ENCODE measurements at places on chromosomes 12 and 14.
A peak's percentile ranks its signal among the peaks of the same experiment; 100 is the strongest.

GRCh38 chr14:88299865-88300530, 23.1 kb downstream of the KCNK10 start:
- ATAC-seq = no peak

DNA sequence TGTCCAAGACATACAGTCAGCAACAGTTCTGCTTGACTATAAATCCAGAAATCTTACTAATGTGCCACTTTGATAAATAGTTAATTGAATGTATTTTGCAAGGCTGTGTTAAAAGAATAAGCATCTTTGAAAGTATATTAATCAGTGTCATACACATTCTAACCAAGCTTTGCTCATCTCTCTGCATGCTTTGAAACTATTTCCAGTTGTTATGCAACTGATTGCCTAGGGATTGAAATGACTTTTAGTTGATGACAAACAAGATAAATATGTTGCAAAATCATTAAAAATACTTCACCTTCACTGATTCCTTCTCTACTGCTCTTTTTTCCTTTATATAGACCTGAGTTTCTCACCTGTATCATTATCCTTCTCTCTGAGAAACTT, 91.3 kb downstream of the AEBP2 start:
- ATAC-seq = peak; percentile 66

DNA sequence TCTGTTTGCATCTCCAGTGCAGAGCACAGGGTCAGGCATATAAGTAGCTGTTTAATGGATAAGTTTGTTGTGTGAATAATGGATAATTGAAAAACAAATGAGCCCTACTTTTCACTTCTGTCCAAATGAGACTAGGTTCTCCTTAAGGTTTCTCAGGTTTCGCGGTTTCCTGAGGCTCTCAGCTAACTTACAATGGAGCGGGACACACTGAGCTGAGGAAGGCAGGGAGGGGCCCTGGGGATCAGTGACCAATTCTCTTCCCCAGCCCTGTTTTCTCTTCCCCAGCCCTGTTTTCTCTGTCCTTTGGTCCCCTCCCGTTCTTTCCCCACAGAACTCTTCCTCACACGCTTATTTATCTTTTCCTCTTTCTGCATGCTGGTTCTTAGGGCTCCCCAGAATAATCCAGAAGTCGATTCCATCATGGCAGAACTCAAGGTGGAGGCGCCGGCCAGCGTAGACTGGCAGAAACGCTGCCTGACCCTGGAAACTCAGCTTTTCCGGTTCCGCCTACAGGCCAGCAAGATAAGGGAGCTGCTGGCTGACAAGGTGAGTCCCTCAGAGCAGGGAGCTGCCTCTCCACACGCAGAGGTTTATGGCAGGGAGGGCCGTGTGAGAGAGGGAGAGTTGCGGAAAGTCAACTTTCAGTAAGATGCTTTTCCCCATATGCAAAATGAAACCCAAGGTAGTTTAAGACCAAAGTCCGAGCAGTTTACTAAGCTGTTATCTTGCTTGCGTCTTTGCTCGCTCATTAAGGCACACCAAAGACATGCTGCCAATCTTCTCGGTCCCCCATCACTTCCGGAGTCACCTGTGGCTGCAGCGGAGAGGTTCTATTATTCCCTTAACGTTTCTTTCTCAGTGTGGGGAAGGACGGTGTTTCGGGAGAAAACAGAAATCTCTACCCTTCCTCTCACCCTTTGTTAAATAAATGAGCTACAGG, 8.6 kb downstream of the PLEKHH1 start:
- no peak for ATAC-seq

GRCh38 chr14:89707086-89707485, 247.4 kb downstream of the EFCAB11 start:
- ATAC-seq = no peak

- ATAC-seq = no peak
Observed at GRCh38 chr14:93991212-93991611, 5.9 kb upstream of the CCDC197 start.

DNA sequence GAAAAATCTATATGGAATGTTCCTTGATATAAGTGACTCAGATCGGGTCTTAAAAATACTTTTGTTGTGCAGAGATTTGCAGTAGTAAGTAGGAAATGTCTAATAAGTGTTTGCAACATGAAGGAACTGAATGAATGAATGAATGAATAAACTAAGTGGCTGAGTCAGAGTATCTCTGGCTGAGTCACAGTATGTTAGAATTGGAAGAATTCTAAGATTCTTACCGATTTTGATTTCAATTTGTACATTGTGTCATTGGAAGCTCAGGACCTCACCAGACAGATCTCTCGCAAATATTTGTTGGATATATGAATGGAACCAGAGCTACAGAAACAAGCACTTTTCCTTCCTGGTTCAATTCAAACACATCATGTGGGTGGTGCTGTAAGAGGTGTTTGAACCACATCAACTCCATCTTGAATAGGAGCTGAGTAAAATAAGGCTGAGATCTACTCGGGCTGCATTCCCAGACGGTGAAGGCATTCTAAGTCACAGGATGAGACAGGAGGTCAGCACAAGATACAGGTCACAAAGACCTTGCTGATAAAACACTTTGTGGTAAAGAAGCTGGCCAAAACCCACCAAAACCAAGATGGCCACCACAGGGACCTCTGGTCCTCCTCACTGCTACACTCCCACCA, 123.9 kb upstream of the FOXN3 start:
- ATAC-seq = no peak

GRCh38 chr14:44609876-44610510, 102.9 kb upstream of the FSCB start:
- ATAC-seq = no peak

GRCh38 chr12:50933459-50934124, 18.8 kb upstream of the HIGD1C start:
- no peak for ATAC-seq

DNA sequence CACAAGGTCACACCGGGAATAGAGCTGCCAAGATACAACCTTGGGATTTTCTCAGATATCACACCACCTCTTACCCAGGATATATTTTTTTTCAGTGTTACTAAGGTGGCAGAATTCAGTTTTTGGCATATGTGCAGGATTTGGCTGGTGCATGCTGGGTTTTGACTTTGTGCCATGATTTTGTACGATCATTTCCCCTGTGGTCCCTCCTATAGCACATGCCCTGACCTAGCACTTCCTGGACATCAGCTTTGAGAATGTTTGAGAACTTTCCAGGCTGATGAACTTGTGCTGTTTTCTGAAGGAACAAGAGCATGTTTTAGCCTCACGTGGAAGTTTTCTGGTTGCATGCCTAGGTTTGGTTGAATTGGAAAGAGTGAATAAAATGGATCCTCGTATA, 11.0 kb upstream of the TBPL2 start:
- ATAC-seq = no peak

- peak; percentile 85 for ATAC-seq
Observed at GRCh38 chr12:124928095-124928911, 13.9 kb upstream of the UBC start.

- ATAC-seq = no peak
Observed at GRCh38 chr12:65907513-65907912, 83.2 kb downstream of the HMGA2 start.

GRCh38 chr14:49106741-49107667, 479.2 kb downstream of the RPS29 start:
- ATAC-seq = no peak

- ATAC-seq = no peak
Observed at GRCh38 chr14:64201296-64201695, 92.9 kb downstream of the ESR2 start.

DNA sequence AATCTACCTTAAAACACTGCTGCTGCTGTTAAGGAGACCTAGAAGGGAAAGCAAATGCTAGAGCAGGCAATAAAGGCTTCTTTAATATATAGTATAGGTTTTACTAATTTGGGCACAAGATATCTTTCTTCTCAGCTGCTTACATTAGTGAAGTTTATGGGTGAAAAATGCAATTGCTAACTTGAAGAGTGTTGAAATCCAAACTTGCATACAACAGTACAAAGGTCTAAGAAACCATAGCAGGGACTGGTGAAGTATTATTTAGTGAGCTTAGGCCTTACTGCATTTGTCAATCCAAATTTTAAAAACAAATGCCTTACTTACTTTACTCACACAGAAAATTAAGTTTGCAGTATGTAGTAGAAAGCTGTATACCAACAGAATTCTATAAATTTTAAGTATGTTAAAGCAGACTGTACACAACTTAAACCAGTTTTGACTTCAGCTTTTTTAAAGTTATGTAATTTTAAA, 1.4 kb upstream of the AP4S1 start:
- no peak for ATAC-seq

DNA sequence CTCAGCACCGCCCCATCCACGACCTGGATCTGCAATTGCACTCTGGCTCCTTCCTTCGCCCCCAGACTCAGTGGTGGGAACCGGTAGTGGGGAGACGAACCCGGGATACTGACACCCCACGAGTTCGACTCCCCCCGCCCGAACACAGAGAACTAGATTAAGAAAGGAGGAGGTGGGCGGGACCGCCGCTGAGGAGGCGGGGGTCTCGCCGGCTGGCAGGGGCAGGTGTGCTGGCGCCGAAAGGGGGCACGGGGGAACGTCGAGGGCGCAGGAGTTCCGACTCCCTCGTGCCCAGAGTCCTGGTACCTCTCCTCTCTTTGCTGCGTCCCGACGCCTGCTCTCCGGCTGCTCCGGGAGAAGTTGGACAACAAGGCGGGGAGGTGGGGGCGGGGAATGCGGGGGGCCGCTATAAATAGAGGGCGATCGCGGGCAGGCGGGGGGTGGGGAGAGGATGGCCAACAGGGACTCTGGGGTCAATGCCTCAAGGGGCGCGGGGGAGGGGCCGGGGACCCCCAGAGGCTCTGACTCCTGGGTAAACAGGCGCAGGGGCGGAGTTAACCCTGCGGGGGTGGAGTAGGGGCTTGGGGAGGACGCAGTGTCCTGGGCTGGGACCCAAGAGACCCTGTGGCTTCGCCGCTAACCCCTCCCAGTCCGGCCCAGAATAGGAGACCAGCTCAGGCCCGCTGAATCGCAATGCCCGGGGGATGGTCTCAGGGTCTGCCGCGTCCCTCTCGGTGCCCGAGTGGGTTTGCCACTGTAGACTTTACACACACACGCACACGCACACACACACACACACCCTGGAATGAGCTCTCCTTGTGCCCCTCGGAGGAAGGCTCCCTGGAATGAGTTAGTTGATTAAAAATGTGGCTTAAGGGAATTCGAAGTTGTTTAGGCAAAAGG, 761 bp upstream of the NDRG2 start:
- peak; percentile 71 for ATAC-seq

DNA sequence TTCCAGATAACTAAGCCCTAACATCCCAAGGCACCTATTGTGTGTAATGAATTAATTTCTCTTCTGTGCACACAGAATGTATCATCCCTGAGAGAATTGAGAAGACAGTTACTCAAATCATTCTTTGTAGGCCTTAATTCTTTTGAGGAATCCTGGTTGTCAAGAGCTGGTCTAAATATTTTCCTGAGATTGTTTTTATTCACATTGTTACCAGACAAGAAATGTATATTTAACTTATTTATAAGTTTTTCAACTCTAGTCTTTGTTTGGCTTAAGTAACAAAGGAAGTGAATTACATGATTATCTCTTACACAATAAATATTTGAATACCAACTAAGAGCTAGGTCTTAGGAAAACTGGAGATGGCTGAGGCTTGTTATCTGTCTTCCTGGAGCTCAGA, 169.4 kb downstream of the DACT1 start:
- no peak for ATAC-seq

DNA sequence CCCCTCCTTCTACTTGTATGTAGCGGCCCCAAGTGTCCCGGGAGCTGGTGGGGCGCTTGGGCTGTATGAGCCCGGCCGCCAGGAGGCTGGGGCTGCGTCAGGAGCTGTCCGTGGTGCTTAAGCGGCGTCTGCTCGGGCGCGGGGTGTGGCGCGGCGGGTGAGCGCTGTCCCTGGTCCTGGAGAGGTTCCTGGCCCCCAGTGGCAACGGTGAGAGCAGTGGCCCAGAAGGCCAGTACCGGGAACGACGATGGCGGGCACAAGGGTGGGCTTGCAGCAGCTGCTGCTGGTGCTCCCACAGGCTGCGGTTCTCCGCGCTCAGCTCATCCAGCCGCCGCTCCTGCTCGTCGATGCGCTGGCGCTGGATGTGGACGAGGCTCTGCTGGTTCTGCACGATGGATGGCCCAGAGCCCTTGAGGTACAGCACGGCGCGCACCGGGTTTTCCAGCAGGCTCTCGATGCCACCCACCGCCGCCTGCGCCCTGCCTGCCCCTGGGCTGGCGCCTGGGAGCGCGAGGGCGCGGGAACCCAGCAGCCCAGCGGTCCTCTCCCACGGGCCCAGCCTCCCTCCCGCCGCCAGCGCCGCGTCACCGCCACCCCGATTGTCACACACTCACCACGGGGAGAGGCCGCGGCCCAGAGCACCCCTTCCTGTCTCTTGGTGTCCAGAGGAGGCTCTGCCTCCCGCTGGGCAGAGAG, 41.9 kb upstream of the FKBP4 start:
- peak; percentile 89 for ATAC-seq

GRCh38 chr14:68968721-68969120, 10.4 kb downstream of the ACTN1 start:
- no peak for ATAC-seq

DNA sequence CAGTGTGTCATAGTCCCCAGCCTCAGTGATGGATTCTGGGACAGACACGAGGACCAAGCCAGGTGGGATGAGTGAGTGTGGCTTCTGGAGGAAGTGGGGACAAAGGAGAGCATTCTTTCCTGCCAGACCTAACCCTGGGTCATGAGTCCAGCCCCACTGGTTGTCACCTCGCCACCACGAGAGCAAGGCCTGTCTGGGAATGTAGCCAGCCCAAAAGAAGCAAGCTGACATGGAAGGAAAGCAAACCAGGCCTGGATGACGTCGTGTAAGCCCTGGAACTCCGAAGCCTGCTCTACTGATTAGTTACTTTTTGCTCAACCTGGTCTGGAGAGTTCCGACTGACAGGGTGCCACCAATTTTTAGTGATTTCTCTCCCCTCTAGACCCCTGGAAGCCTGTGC, 105.9 kb downstream of the SINHCAF start:
- no peak for ATAC-seq
